ENCODE measurements at places on chromosomes 2 and 18.

DNA sequence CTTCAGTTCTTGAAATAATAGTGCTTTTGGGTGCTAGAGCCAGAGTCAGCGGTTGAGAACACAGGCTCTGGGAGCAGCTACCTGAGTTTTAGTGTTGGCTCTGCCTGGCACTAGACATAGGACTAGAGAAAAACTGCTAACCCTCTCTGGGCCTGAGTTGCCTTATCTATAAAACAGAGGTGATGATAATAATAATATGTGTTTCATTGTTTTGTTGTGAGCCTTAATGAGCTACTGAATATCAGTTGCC is 391.7 kb downstream of the PTPRM start:
- DNase-seq, result no peak

- no peak for DNase-seq
Observed at GRCh38 chr2:181140928-181141327, 160.5 kb downstream of the UBE2E3 start.

- no peak for DNase-seq
Observed at GRCh38 chr2:240819858-240820606, at the start of gene KIF1A. KIF1A (minus strand) TSS chr2:240820219; CDS start chr2:240797752, 22,467 bp downstream.

GRCh38 chr2:100840519-100840918 is 20.6 kb downstream of the NPAS2 start:
- DNase-seq, result no peak

DNA sequence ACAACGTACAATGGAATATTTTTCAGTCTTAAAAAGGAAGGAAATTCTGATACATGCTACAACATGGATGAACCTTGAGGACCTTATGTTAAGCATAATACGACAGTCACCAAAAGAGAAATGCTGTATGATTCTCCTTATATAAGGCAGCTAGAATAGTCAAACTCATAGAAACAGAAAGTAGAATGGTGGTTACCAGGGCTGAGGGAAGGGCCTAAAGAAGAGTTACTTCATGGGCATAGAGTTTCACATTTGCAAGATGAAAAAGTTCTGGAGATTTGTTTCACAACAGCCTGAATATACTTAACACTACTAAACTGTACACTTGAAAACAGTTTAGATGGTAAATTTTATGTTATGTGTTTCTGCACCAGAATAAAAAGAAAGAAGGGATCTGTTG is 113.3 kb downstream of the GALNT1 start:
- DNase-seq, result no peak

DNA sequence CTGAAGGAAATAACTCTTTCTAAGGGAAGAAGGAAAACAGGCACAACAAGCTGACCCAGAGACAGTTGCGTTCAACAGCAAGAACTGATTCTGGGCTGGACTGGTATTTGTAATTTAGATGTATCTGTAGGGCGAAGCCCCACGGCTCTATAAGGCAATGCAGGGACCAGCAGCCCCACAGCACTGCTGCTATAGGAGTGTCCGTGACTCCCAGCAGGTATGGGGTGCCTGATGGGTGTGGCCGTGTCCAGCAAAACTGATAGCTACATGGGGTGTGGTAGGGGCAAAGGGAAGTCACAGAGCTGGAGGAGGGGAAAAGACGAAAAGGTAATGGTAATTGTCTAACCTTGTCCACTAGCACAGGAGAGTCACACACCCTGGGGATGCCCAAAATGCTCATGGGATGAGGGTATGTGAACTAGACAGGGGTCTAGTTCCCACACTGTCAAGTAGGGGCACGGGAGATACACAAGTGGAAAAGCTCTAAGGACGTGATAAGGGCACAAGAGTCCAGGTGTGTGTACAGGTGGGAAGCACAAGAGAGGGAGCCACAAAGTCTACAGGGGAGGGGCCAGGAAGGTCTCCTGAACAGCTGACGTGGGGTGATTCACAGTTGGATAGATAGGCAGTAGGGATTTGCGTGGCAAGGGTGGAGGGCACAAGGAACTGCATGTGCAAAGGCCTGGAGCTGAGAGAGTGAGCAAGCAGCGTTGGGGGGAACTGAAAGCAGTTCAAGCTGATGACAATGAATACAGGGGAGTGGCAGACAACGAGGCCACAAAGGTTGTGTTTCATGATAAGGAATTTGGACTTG is 48.5 kb upstream of the ASPRV1 start:
- DNase-seq, result no peak

DNA sequence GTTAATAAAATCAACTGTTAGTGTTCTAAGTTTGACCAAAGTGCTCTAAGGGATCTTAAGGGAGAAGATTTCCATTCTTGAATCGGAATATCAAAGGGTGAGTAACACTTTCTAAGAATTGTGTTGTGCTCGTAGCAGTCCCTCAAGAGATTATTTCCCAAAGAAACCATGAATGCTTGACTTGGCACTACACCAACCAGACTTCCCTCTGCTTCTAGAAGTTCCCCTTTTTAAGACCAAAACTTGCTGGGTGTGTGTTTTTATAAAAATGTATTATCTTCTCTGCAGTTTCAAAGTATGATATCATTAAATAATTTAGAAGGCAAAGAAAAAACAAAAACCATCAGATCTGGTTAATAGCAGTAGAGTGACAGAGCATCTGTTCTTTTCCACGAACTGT is 522.0 kb upstream of the FAM98A start:
- no peak for DNase-seq

- no peak for DNase-seq
Observed at GRCh38 chr18:76167410-76167809, 327.6 kb downstream of the ZNF516 start.

GRCh38 chr2:105215586-105216192 is 25.9 kb upstream of the GPR45 start:
- DNase-seq, result no peak

- no peak for DNase-seq
Observed at GRCh38 chr2:239257511-239257937, 143.3 kb downstream of the HDAC4 start.

DNA sequence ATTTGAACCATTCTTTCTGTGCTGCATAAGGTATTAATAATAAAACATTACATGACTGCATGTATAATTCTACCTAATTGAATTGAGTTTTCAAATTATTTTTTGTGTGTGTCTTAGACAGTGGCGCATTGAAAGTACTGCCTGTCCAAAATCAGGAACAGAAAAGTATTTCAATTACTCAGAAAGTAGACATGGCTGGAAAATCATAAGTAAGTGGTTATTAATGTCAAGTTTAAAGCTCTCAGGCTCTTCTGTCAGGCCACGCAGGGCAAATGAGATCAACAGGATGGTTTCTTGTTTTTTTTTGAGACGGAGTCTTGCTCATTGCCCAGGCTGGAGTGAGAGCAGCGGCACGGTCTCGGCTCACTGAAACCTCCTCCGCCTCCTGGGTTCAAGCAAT is 32.4 kb upstream of the DARS1 start:
- no peak for DNase-seq

DNA sequence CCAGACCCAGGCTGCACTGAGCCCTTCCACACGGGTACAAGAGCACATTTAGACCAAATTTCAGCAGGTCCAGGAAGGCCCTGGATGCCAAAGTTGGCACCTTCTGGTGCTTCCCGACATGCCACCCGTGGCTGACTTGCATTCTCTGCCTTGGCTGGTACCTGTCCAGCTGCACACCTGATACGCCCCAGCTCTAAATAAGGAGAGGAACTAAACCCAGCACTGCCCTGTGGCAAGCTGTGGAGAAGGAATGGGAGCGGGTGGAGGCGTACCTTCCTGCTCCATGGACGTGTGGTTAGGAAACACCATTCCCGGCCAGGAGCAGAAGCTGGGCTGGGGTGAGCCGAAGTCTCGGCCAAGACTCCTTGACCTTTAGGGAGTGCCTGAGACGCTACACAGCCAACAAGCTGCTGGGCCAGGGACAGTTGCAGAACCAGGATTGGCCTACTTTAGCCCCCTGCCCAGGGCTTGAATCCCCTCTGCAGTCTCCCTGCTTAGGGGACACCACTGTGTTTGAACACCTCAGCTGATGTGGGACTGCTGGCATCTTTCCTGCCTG is 86.5 kb upstream of the TAF1B start:
- no peak for DNase-seq

- DNase-seq, result no peak
Observed at GRCh38 chr18:59610546-59611140, 86.6 kb downstream of the CCBE1 start.

DNA sequence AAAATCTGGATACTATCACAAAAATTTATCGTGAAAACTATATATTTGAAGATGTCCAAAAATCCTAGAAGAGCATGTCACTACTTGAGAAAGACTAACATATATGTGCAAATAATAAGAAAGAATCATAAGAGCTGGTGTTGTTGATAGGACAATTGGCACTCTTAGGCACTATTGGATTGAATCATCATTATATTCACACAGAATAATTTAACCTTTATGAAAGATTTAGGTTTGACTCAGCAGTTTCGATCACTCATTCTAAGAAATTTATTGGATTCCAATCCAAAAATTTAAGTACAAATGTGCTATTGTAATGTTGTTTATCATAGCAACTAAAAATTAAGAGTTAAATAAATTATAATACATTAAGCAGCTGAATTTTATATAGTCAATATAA is 503.6 kb downstream of the SPAG16 start:
- no peak for DNase-seq

DNA sequence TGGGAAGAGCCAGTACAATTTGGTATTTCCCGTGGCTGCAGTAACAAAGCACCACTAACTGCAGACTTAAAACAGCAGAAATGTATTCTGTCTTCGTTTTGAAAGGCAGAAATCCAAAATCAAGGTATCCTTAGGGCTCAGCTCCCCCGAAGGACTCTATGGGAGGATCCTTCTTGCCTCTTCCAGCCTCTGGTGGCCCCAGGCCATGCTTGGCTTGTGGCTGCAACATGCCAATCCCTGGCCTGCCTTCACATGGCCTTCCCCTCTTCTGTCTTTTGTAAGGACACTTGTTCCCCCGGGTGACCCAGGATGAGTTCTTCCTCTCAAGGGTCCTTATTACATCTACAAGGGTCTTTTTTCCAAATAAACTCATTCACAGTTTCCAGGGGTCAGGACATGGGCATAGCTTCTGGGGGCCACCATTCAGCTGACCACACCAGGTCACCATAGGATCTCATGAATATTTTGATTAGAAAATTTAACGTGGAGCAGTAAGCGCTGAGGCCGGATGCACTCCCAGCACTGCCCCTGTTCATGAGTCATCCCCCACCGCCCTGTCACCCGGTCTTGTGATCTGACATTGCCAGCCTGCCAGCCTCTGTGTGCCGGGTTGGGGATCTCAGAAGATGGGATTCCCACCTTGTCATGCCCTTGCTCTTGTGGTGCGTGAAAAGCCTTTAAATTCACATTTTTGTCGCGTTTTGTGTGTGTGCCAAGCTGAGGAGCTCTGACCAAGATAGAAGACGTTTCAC is 61.2 kb upstream of the B3GNT7 start:
- no peak for DNase-seq

DNA sequence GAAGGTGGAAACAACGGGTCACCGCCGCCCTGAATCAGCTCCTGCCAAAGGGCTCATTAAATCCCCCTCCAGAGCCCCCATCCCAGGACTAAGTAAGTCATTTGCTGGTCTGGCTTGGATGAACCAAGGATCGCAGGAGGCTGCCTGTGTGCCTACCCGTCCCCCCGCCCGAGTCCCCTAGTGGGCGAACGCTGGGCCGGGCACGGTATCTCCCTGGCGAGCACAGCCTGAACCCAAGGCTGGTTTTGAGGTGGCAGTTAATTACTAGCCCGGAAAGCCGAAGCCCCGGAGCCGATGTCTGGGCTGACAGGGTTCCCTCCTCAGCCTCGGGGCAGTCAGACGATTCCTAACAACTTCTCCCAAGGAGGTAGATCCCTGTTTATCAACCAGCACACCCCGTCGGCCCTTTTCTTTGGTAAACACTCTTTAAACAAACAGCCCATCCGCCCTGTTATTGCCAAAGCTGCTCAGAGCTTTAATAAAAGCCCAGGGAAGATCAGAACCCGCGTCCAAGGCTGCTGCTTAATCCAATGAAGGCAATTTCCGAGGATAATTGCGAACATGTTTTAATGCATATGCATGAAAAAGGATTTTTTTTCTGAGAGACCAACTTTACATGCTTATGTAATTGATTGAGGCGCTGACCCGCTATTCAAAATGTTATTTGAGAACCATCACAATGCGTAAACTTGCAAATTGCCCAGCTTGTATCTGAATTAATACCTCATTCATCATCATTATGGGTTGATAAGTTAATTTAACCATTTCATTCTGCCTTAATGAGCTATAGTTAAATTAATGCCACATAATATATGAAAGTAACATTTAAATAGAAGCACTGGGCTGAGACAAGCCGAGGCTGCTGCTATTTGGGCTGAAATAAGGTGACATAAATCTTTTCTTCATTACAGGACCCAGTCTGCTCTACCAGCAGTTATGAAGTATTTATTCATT is 10.5 kb downstream of the EVX2 start:
- no peak for DNase-seq

GRCh38 chr2:161134547-161135518 is 25.4 kb upstream of the TANK start:
- DNase-seq, result no peak

GRCh38 chr2:197863744-197864143 is 59.4 kb downstream of the PLCL1 start:
- DNase-seq, result no peak

DNA sequence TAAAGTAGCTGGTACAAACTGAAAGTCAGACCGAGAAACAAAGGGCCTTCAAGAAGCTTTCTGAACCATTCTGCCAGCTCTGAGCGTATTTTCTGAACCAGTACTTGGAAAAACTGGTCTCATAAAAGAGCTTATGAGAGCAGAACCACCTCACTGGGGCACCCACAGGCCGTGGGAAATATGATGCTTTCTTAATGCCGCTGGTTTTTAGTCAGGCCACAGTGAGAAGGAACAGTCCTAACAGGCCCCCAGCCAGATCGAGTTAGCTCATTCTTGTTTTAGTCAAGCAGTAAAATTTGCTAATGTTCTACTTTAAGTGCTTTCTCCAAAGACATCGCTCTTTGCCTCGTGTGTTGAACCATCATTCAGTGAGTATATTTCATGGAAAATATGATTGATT is 12.7 kb upstream of the NOSTRIN start:
- no peak for DNase-seq

- DNase-seq, result no peak
Observed at GRCh38 chr2:191686729-191687128, 8.8 kb downstream of the NABP1 start.

- DNase-seq, result no peak
Observed at GRCh38 chr2:1988049-1988448, 243.7 kb upstream of the PXDN start.

DNA sequence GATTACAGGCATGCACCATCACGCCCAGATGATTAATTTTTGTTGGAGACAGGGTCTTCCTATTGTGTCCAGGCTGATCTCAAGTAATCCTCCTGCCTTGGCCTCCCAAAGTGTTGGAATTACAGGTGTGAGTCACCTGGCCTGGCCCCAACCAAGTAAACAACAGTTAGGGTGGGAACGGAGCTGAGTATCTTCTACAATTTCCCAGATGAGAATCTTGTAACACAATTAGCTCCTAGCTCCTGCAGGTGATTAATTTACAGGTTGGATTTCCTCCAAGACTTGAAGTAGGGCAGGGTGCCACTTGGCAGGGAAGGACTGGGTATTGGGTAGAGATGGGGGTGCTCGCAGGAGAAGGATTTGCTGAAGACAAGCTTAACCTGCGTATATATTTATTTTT is 17.8 kb downstream of the NLRC4 start:
- DNase-seq, result no peak
